ENCODE measurements at places on chromosomes 5 and 9.

DNA sequence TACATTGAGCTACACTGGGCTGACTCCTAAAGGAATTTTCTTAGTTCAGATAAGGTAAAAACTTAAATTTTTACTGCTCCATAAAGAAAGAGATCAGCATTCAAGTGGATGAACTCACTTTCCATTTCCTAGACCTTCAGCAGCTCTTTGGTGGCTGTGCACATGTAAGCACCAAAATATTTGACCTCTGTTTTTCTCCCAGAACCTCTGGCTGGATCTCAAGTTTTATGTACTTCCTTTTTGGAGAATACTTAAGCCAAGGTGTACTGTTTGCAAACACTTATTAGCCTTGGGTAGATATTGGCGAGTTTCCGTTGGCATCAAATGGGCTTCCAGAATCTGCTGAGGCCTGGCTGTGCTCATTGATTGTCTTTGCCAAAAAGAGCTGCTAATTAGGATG is 10.3 kb downstream of the TNC start:
- no peak for DNase-seq

DNA sequence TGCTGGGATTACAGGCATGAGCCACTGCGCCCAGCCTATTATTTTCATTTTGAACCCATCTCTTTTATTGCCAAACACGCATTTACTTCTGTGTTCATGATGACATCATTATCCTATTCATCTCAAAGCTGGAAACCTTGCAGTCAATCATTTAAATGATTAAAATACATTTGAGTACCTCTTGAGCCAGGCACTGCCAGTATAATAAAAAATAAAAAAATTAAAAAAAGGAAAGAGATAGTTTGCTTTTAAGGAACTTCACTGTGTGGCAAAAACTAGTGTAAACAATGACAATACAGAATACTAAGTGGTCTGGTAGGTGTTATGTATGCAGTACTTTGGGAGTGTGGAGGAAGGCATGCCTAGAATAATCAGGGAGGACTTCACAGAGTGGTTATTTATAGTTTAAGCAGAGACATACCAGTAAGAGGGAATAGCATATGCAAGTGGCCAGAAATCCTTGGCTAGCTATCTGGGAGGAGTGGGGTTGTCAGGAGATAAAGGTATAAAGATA is 8.6 kb downstream of the NSD1 start:
- no peak for DNase-seq

DNA sequence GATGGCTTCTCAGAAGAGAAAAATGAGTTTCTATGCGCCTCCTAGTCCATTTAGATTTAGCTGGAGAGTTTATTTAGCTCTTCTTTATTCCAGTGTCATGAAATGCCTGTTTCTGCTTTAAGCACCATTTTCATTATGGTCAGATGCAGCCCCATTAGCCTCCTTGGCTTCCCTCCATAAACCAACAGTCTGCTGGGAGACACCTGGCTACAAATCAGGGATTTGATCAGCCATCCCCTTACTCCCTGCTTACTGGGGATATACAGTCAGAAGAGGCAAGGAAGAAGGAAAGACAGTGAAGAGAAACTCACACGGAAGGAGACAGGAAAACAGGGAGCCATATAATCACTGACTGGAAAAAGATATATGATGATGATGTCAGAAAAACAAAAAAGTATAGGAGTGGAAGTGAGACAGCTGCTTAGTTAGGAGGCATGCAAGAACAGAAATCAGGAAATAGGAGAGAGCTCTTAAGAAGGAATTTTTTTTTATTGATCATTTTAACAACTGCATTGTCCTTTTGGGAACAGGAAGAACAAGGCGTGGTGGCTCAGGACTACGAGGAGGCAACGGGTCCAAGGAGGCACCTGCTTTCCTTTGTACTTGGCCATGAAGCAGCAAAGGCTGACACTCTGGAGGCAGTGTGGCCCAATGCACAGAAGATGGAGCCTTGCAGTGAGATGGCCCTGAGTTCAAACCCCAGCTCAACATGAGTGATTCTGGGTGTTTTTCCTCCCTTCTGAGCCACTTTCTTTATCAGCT is 56.1 kb downstream of the MED27 start:
- DNase-seq = no peak

GRCh38 chr5:82296929-82297328 is 18.8 kb upstream of the RPS23 start:
- no peak for DNase-seq

DNA sequence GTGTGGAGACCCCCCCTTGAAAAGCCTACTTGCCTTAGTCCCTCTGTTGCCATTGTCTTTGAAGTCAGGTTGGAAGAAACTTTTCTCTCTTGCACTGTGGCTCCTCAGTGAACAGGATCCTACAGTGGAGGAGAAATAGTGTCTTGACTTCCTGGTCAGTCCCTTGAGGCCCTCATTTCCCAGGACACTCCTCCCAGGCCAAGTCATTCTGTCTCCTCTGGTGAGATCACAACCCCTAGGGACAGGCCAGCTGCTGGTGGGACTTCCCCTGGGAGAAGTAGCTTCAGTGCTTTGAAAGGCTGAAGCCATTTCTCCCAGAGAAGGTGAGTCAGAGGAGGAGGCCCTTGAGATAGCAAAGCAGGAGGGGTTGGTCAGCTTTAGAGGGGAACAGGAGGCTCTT is 10.1 kb upstream of the GRIA1 start:
- DNase-seq = peak; percentile 62

DNA sequence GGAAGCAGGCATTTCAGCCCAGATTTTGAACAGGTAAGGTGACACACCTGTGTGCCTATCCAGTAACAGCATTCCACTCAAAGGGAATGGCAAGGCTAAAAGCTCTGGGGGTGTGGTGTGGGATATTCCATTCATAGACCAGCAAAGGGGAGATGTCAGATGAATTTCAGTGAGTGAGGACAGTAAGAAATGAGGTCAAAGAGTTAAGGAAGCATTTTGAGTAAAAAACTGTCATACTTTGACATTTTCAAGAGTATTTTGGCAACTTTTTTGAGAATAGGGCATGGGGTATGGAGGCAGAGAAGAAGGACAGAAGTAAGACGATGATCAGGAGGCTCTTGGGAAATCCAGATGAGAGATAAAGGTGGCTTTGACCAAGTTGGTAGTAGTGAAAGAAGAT is 2.2 kb upstream of the ELOVL7 start:
- no peak for DNase-seq

DNA sequence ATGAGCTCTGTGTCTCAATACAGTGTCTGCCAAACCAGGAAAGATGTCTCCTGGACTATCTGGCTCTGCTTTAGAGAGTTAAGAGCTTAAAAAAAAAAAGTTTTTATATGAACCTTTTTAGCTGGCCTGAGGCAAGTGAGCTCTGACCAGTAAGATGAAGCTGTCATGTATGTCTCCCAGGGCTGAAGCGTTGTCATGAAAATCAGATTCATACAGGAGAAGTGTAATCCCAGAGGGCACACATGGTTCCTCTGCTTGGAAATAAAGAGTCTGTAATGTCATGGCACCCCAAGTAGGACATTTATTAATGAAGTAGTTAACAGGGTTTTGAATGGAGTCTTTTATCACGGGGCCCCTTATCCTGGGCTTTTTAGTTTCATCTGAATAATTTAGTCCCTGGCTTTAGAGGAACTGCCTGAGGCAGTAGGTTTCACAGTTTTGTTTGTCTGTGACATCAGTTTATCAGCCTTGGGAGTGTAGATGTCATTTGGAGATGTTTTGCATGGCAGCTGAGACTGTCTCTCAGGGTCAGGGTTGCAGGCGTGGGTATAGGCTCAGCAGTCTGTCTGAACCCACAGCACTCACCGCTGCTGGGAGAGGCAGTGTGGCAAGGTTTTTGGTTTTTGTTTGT is 223.3 kb downstream of the DIRAS2 start:
- DNase-seq = no peak

DNA sequence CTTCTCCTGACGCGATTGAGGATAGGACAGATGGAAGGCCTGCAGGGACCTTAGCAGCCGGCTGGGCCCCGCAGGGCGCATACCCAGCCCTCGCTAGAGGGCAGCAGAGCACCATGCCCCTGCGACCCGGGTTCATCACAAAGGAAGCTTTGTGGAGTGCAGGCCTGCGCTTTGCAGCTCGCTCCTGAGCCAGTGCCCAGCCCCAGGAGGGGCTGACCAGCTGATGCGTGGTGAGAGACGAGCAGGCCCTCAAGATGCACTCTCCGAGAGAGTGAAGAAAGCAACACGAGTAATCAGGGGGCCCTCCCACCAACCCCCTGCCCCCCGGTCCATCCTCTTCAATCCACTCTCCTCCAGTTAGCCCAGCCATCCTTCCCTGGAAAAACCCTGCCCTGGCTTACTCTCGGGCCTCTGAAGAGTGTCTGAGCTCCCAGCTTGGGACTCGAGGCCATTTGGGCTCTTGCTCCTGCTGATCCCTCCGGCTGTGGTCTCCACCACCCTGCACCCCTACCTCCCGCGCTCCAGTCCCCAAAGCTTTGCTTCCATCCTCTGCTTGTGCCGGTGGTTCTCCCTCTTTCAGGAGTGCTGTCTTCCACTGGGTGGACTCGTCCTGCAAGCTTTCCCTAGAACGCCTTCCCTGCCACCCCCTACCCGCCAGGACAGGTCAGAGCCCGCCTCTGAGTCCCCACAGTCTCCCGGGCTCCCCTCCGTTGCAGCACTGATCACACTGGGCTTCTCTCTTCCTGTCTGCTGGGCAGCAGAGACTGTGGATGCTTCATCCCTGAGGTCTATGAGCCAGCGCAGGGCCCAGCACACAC is 9.1 kb upstream of the KIF12 start:
- peak; percentile 78 for DNase-seq

- no peak for DNase-seq
Observed at GRCh38 chr5:129506086-129506485, 46.0 kb downstream of the ADAMTS19 start.

DNA sequence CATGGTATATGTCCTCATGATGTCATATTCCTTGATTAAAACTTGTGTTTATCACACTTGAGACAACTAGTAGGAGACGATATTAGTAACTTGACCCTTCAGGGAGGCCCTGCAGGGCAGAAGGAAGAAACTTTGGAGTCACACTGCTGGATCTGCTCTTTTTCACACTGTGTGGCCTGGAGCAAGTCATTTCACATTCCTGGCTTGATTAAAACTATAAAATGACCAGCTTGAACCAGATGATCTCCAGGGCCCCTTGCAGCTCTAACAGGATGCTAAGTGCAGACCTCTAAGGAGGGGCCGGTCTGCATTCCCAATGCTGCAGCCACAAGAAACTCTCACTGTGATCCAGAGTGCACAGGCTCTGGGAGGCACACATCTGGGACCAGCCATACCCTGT is 146.4 kb upstream of the ZNF366 start:
- no peak for DNase-seq

GRCh38 chr5:68954618-68954910 is 139.2 kb upstream of the SLC30A5 start:
- DNase-seq = no peak

GRCh38 chr5:59547731-59548130 is 345.8 kb downstream of the PDE4D start:
- DNase-seq = no peak

DNA sequence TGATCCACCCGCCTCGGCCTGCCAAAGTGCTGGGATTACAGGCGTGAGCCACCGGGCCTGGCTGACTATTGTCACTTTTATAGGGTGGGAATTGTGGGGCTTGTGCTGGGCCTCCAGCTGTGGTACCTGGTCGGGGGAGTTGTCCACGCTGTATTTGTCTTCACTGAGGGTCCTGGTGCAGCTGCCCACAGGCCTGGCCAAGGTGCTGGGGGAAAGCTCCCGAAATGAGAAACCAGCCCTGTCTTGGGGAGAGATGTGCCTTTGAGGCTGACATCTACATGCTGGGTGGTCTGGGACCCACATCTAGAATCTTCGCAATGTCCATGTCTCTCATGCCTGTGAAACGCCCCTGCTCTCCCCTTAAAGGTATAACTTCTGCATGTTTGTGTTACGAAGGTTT is 2.6 kb downstream of the EXOC3 start:
- DNase-seq = no peak

DNA sequence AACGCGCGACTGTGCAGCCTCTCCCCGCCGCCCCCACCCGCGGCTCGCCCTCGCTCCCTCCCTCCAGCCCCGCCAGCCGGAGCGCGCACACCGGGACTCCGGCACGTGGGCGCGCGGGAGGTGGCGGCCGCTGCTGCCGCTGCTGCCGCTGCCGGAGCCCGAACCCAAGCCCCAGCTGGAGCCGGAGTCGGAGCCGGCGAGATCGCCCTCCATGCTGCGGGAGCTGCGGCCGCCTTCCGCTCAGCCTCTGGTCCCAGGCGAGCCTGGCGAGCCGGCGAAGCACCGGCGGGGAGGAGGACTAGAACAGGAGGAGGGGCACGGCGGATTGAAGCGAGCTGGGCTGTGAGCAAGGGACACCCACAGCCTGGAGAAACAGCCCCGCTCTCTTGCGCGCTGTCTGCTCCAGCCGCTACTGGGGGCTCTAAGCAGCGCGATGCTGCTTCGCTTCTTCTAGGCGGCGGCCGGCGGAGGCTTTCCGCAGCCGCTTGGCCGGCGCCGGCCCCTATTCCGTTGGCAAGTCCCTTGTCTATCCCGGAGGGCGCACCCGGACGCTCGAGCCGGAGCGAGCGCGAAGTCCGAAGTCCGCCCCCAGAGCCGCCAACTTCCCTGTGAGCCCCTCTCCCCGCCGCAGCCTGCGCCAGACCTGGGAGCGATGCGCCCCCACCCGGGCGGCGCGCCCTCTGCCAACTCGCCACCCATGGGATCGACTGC is 598.7 kb upstream of the SGCD start:
- no peak for DNase-seq

GRCh38 chr9:131879181-131879910 is 139.5 kb upstream of the RAPGEF1 start:
- no peak for DNase-seq

GRCh38 chr9:73611032-73611431 is 459.4 kb downstream of the ANXA1 start:
- no peak for DNase-seq

GRCh38 chr5:30804739-30805505 is 388.6 kb upstream of the CDH6 start:
- no peak for DNase-seq

GRCh38 chr9:22037954-22038690 is 29.0 kb upstream of the CDKN2B start:
- peak; percentile 27 for DNase-seq

- no peak for DNase-seq
Observed at GRCh38 chr5:84381502-84382362, 2.9 kb downstream of the EDIL3 start.

DNA sequence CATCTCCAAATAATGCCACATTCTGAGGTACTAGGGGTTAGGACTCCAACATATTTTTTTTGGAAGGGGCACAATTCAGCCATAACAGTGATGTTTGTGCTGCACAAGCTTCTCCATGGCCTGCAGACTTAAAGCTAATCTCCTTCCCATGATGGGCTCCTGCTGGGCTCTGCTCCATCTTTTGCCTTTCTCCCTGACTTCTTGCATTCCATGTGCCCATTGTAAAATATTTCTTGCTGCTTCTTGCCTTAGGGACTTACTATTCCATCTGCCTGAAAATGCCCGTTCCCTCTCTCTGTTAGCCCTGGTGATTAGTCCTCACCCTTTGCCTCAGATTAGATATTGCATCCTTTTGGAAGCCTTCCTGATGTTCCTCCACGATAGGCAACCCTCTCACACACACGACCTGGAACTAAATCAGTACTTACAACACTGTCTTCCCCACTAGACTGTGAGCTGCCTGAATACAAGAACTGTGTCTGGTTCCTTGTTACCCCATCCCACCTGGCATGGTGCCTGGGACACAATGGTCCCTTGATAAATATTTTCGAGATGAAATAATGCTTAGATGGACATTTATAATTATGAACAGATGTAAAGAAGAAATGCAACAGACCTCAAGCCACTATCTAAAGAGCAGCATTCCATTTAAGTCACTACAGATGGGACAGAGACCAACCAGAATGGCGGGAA is 33.5 kb downstream of the OR1J1 start:
- no peak for DNase-seq

- no peak for DNase-seq
Observed at GRCh38 chr5:171205375-171205774, 103.7 kb upstream of the TLX3 start.
